ENCODE measurements at places on chromosomes 1 and 21.

DNA sequence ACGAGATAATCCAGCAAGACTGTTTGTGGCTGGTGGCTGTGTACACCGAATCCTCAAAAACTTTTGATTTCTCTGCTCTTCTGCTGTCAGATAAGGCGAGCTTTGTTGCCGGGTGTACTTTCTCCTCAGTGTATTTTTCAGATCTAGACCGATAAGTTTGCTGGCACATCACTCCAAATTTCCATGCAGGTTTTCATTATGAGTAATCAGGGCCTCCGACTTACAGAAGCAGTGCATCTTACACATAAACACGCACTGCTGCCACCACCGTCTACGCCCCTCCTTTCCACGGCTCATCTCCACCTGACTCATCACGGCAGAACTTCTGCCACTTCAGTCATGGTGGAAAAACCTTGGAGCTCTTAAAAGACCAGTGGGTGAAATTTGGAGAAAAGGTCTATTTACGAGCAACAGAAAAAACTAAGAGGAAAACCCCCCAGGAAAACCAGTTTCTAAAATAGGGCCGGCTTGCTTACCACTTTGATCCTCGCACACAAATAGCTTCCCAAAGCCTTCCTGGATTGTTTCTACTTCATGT is 7.7 kb downstream of the ZBTB21 start:
- peak; percentile 66 for DNase-seq

- DNase-seq, result no peak
Measured at GRCh38 chr1:40014812-40015594, 25.5 kb upstream of the CAP1 start.

GRCh38 chr1:108767708-108768107 is 21.2 kb downstream of the STXBP3 start:
- DNase-seq, result no peak

GRCh38 chr21:35088319-35088771 is 39.2 kb upstream of the RUNX1 start:
- no peak for DNase-seq

GRCh38 chr1:186802388-186802787 is 26.4 kb upstream of the PLA2G4A start:
- no peak for DNase-seq

GRCh38 chr1:3690282-3691065 is 38.2 kb downstream of the TP73 start:
- DNase-seq, result no peak

DNA sequence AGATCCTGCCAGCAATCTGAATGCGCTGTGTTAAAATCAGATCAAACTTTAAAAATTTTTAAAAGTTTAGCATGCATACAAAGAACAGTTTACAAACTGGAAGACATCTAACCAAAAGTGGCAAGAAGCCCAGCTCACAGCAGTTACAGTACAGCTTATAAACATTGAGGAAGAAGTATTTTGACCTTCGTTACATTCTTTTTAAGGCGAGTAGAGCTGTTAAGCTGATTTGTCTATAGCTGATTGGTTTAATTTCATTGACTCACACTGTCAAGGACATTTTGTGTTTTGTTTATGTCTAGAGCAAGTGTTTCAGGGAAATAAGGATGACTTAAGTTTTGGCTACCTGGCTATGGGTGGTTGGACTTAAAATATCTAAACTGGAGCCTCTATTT is 3.0 kb upstream of the PGM1 start:
- DNase-seq, result no peak

- DNase-seq, result no peak
Measured at GRCh38 chr1:6086762-6087376, 41.2 kb downstream of the KCNAB2 start.

Data from stimulated activated CD4-positive, alpha-beta T cell treated with anti-CD3 and anti-CD28 coated beads, TNF-alpha, amount 100 ng/mL, for 4 hours (primary cell).